ENCODE measurements at places on chromosomes 13 and 19. TPM values are rescaled to one million over a fixed set of nuclear protein-coding genes. Genes with fewer than 3 reads are reported as not detected.

GRCh38 chr13:93851236-93851635 lies 624.6 kb downstream of the GPC6 start:
- DNase-seq, result no peak

DNA sequence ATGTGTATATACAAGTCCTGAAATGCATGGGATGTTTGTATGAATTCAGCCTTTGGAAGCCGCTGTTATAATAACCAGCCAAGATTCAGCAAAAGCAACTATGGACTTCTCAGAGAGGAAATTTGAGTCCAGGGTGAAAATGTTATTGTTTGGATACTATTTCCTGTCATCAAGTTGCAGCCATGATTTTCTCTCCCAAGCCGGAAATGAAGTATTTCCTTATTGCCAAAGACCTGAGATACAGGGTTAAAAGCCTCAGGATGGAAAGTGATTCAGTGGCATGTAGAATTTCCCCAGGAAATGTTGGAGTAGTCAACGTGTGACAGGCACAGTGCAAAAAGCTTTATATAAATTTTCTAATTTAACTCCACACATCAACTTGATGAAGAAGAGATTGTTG lies 133.9 kb downstream of the IRS2 start:
- DNase-seq, result no peak

GRCh38 chr19:50690439-50690838 lies 29.2 kb downstream of the SHANK1 start:
- DNase-seq, result no peak

GRCh38 chr13:110830331-110830730 lies 84.5 kb downstream of the ANKRD10 start:
- no peak for DNase-seq

- no peak for DNase-seq
Measured at GRCh38 chr19:37537391-37537947, 30.7 kb downstream of the ZNF793 start.

- no peak for DNase-seq
Measured at GRCh38 chr13:72341904-72342303, 385.5 kb downstream of the MZT1 start.

The PSG5 gene
- not detected for total RNA-seq

The DAND5 gene
- total RNA-seq, result not detected

The SOX21 gene
- total RNA-seq, result not detected

The CACNA1A gene
- 0.08 TPM for total RNA-seq

The SIGLEC12 gene
- total RNA-seq, result not detected

All from CD8-positive, alpha-beta T cell (primary cell).